SIG-M5 (cell line): ENCODE measurements at places on chromosomes 16 and 17.

DNA sequence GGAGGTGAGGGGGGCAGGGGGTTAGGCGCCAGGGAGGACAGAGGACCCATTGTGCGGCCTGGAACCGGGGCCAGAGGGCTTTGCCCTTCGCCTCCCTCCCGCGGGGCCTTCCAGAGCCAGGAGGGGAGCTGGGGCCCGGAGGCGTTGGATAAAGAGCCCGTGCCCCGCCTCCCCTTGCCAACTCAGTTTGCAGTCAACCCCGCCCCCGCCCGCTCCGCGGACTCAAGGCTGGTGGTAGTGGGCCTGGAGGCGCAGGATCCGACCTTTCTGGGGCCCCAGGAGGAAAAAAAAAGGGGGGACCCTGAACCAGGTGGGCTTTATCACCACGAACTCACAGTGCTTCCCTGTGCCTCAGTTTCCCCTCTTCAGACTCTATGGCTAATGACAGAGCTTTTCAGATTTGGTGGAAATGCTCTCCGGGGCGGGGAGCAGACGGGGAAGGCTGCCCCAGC is 2.0 kb upstream of the SPHK1 start:
- DNase-seq: no peak

GRCh38 chr16:79247386-79247785 is 353.2 kb downstream of the MAF start:
- DNase-seq: no peak

DNA sequence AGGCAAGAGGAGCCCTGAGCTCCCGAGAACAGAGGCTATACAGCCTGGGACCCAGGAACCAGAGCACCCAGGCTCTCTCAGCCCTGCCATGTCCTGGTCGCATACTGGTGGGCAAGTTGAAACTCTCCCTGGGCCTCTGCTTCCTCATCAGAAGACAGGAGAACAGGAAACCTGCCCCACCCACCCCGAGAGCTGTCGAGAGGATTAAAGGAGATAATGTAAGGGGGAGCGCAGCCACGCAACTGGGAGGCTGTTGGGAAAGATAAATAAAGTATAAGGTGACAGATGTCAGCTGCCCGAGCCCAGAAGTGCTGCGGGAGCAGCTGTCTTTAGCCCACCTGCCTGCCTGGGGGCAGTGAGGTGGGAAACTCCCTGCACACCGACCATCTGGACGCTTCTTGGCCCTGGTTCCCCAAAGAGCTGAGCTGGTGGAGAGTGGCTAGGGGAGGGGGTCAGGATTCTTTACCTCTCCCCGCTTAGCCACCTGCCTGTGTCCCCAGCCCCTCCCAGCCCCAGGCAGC is 6.8 kb downstream of the KIF19 start:
- no peak for DNase-seq

DNA sequence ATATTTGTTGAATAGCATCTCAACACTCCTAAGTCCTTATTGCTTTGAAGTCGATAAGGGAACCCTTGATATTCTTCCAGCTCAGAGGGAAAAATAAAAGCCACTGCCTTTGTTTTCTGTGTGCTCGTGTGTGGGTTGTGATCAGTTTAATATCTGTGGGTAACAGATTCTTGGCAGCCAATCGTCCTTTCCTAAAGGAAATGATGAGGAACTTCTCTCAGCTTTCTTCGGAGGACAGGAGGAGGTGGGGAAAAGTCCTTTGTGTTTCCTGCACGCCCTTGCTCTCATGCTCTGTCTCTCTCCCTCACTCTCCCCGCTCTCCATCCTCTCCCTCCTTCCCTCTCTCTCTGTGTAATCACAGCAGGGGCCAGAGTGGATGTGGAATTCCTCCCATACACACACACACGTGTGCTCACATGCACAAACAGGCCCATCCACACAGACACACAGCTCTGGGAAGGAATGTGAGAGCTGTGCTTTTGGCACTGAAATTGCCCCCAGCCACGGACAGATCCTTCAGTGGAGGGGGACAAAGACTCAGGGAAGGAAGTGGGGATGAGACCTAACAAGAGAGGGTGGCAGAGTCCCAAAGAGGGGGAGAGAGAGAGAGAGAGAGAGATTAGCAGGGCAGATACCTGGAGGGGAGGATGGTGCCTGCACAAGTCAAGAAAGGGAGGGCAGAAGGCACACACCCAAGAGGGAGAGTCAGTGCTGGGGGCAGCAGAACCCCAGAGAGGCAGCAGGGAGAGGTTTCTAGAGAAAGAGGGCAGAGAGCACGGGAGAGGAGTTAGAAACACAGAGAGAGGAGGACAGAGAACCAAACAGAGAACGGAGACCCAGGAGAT is 83.5 kb upstream of the PLCG2 start:
- DNase-seq: no peak

DNA sequence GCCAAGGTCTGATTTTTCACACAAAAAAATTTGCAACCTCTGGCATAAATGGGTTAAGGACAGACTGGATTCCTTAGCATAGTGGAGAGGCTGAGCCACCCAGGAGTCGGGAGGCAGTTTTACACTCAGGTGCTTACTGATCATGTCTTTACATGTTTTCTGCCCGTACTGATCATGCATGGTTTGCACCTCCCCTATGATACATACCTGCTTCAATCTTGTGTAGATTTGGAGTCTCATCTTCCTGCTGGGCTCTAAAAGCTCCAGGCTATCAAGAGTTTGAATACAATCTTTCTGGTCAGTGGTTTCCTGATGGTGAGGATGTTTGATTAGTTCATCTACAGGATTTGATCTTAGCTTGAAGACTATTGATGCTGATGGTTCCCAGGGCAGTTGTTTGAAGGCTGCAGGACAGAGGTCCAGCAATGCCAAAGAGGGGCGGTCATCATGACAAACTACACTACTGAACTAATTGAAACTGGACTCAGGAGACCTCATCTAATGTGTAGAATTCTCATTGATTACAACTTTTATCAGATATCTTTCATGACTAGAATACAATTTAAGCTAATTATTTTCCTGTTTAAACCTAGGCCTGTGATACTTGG is 6.9 kb downstream of the C1QBP start:
- no peak for DNase-seq

GRCh38 chr17:73571511-73572130 is 72.6 kb downstream of the SDK2 start:
- no peak for DNase-seq

DNA sequence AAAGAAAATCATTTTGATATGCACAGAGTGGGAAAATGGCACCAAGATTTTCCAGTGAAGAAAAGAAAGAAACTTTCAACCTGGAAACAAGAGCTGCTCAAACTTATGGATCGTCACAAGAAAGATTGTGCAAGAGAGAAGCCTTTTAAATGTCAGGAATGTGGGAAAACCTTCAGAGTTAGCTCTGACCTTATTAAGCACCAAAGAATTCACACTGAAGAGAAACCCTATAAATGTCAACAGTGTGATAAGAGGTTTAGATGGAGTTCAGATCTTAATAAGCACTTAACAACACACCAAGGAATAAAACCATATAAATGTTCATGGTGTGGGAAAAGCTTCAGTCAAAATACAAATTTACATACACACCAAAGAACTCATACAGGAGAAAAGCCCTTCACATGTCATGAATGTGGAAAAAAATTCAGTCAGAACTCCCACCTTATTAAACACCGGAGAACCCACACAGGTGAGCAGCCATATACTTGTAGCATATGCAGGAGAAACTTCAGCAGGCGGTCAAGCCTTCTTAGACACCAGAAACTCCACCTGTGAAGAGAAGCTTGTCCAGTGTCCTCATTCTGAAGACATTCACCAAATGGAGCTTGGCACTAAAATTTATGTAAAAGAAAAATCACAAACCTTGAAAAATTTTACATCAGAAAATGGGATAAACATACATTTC is 12.2 kb downstream of the ZNF75A start:
- DNase-seq: no peak

DNA sequence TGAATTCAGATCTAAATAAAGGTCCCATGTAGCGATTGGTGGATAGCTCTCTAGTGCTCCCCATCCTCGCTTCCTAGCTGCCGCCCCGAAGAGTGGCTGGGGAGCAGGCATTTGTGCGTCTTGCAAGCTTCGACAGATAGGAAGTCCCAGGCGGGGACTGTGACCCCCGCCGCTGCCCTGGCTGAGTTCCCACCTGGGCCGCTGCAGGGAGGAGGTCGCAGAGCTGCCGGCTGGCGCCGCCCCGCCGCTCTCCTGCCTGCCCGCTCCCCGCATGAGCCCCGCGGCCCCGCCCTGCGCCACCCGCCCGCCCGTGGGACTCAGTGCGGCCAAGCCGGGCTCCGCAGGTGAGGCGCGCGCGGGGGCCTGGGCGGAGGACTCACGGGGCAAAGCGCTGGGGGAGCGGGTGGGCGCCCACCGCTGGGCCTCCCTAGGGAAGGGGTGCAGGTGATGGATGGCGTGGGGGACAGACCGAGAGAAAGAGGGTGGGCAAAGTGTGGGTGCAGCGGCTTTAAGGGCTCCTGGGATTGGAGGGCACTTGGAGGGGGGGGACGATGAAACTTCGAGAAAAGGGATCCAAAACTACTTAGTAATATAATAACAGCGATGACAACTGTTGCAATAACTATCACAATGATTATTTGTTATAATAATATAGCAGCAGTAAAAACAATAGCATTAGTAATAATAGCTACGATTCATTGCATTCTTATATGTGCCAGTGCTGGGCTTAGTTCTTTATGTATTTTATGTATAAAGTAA is at the start of gene OTOA:
OTOA (plus strand) TSS at position 80 of the 759 bp plus-strand sequence. CDS start 14,547 bp downstream, outside the sequence.
- DNase-seq: no peak

DNA sequence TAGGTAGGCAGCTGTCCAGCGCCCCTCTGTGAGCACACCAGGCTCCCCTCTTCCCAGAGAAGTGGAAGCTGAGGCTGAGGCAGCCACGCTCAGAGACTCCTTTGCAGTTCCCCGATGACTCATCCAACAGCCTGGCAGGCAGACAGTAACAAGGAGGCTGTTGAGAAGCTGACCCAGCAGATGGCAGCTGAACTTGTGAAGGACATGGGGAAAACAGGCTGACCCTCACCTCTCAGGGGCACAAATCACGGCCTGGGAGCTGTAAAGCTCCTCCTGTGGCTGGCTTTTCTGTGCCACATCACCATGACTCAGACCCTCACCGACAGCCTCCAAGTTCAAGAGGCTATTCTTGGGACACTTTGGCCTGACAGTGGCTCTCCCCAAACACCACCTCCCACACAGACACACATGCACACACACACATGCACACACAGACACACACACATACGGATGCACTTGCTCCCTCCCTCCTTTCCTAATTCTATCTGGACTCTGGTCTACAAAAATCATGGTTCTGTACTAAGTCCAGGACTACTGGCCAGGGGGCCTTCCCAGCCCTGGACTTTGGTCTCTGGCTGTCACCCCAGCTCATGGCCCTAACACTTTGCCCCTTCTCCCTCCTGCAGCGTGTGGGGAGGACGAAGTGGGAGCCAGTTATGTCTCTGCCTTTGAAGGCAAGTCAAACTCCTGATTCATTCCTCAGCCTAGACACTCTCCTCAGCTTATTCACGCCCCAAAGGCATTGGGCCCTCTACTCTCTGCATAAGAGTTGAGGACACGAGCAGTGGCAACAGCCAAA is 23.2 kb downstream of the MAP3K14 start:
- DNase-seq: no peak

DNA sequence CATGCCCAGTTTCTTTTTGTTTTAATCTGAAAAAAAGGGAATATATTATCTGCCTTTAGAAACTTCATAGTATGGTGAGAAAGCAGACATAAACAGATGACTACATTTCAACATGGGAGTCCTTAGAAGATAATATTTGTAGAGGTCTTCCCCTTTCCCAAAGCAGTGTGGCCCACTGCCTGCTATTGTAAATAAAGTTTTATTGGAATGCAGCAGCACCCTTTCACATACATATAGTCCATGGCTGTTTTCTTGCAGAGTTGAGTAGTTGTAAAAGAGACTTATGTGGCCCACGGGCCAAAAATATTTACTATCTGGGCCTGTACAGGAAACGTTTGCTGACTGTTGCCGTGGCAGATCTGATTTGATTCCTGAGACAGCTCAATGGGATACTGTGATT is 8.5 kb downstream of the KATNIP start:
- DNase-seq: no peak

DNA sequence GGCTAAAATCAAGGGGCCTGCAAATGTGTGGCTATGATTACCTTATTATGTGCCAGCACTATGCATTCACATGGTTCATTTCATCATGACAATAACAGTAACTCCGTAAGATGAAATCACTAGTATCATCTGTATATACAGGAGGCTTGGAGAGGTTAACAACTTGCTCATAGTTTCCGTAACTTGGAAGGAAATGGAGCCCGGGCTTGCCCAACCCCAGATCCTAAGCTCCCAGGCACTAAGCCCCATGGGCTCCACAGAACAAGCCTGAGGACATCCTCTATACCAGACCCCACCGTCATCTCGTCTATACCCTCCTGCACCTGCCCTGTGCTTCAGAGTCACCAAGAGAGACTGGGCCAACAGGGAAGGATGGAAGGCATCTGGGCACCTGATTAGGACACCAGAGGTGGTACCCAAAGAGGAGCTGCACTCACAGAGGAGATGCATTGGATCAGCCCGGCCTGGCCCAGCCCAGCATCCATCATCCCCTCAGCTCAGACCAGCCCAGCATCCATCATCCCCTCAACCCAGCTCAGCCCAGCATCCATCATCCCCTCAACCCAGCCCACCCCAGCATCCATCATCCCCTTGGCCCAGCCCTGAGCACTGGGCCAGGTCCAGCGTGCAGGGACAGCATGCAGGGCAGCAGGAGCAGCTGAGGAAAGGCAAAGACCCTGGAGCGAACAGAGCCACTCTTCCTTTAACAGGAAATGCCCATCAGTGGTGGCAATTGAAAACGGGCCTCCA is 28.5 kb downstream of the NSMCE1 start:
- DNase-seq: no peak

DNA sequence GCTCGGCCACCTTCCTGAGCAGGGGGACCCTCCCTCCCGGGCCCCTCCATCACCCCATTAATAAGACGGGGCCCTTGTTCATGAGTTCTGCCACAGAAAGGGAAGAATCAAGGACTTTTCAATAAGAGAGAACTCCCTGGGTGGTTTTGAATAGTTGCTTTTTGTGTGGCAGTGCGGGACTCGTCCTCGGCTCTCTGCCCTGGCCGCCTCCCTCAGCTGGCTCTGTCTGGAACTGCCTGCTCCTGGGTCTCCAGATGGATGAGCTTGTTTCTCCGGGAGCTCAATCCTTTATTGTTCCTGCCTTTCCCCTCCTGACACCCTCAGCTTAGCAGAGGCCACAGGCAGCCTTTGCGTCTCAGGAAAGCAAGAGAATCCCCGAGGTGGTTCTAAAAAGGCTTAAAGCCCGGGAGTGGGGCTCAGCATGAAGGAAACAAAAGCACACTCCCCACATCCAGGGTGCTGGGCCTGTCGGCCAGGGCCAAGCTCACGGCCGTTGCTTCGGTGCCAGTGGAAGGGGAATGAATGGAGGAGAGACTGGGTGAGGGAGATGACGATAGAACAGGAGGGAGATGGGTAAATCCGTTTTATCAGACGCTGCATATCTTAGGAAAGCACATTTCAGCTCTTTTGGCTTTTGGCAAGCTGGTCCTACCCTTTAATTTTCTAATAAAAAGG is 60.2 kb downstream of the RAI1 start:
- no peak for DNase-seq

DNA sequence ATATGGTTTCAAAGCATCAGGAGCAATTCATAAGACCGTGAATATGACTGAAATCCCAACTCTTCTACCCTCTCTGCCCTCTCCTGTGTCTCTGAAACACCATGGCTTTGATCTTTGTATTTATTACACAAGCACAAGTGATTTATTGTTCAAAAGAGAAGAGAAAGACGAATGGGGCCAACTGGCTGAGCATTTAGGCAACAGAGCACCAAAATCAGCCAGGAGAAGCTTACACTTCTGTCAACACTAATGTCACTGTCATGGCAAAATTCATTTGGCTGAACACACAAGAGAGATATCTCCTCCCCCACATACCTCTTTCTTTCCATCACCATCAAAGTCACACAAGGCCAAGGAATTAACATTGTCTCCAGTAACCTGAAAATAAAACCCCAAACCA is 9.3 kb downstream of the BBS2 start:
- DNase-seq: no peak
